Left hindlimb (tissue), 1 donor: ENCODE measurements at places on chromosomes 2 and 18.

- DNase-seq: no peak
Measured at GRCh38 chr2:705971-706511, 28.8 kb upstream of the TMEM18 start.

DNA sequence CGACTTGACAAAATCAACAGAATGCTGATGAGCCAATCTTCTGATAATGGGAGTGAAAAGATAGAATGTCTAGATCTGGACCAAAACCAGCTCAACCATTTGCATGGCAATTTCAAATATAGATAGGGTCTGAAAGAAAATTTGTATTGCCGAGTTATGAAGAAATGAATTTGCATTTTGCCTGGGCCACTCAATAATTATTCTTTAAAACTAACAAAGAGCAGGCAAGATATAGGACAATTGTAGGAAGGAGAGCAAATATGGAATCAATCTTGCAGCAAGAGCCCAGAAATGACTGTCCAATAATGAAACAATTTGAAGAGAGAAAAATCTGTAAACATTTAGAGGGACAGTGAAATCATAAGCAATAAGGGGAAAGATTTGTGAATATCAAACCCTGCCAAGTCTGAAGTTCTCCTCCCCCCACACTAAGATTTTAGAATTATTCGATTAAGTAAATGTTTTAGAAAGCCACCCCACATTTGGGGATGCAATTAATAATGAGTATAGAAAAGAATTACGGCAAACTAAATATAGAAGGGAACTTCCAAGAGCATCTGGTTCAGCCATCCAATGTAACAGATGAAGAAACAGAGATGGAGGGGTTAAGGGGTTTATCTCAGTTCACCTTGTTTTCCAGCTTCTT is 377.4 kb downstream of the SETBP1 start:
- no peak for DNase-seq

- DNase-seq: no peak
Measured at GRCh38 chr2:156490466-156490840, 54.3 kb downstream of the GPD2 start.

DNA sequence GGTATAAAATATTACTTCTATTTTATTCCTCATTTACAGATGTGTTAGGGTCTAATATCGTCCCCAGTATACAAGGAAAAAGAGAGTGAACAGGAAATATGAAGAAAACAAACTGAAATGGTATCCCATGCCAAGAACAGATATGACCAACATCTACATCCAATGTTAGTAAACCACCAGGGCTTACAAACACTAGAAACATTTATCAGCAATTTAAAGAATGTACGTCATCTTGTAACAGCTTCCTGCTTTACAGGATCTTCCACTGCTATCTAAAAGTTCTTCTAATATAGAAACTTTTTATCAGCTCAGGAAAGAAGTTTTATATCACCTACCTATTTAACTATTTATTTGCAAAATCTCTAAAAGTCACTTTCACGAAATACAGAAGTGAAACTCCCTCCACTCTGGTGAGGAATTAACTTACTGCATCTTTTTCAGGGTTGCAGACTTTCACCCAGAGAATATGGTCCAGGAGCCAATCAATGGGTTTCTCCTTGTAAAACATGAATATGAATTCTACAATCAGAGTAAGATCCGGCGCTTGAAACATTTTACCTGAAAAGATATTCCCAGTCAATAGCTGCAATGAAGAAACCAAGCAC is 35.2 kb downstream of the UNC50 start:
- no peak for DNase-seq

- no peak for DNase-seq
Measured at GRCh38 chr2:46268196-46268595, 29.0 kb upstream of the EPAS1 start.

GRCh38 chr2:222690564-222691200 is 19.2 kb downstream of the MOGAT1 start:
- peak; percentile 64 for DNase-seq

DNA sequence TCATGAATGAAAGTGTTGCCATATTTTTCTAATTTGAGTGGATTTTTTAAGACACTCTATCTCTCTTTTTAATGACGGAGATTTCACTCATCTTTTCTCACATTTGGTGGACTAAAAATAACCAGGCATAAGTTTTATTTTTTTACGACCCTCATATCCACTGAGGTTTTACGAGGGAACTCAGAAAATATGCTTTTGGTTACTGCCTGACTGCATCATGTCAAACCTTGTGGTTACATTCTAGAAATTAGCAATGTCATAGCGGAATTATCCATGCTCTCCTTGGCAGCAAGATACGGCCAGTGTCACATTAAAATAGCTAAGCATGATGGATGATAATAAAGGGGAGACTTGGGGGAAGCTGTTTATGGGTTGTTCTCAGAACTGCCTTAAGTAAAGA is 428.6 kb upstream of the FSHR start:
- DNase-seq: peak; percentile 32

DNA sequence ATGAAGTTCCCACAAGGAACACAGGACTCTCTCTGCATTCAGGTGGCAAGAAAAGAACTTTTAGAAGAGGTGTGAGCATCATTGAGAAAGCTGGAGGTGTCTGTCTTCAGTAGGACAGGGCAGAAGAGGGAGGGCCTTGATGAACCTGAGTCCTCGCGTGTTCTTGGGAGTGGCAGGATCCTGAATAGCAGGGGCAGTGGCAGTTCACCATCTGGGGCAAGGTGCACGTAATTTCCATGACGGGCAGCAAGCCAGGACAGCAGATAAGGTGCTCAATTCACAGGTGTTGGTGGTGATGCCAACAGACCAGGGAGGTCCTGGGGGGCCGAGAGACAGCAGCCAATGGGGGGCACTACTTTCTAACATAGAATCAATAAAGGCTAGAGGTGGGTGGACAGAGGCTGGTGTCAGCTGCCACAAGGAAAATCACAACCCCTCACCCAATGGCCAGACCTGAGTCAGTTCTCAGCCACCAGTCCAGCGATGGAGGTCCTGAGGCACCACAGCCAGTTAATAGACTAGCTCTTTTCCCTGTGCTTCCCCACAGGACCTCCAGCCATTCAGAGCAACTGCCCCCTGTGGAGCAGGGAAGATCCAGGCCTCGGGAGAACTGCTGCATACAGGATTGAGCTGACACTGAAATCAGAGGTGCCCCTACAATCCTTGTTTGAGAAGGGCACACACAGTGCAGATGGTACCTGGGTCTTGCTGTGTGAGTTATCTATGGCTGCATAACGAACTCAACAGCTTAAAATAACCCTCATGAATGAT is 10.9 kb upstream of the HDAC4 start:
- DNase-seq: no peak

DNA sequence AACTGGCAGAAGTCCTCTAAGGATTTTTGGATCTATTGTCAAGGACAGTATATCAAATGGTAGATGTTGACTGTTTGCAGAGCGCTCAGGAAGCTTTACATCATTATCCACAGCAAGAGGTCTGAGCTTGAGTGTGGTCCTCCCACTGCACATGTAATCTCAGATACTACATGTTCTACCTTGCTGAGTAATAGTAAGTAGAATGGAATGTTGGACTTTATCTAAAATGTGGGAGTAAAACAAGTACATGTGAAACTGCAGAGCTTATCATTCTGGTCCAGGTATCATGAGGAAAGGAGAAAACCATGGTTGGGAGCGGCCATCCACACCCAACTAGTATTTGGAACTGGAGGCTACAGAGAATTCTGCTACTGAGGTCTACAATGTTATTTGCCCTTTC is 19.3 kb upstream of the CD28 start:
- no peak for DNase-seq

DNA sequence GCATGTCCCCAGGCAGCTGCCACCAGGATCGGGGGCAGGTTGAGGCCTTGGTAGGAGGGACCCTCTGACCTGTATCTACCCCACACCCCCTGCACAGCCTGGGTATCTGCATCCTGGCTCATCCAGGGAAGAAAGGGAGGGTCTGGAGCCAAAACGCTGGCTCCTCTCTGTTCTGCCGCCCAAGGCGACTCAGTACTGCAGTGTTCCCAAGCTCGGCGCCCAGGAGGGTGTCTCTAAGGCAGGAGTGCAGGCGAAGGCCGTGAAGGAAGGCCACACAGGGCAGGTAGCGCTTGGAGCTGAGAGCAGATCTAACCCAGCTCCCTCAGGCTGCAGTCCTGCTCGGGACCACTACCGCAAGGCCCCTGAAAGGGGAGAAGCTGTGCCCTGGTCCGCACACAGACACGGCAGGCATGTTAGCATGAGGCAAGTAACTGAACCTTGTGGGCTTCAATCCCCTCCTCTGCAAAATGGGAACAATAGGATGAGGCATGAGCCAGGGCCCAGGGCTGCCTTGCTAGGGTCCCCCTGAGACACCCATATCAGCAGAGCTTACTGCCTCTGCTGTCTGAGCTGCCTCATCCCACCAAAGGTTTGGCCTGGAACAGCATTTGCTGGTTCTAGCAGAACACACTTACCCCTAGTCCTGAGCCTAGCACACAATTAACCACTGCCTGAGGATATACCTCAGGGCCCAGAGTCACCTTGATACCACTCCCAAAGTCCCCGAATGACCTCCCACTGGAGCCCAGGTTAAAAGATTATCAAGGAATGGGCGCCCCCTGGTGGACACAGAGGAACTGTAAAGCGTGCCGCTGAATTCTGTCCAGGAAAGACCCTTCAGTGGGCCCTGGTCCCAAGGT is 6.5 kb downstream of the PTMA start:
- peak; percentile 73 for DNase-seq

DNA sequence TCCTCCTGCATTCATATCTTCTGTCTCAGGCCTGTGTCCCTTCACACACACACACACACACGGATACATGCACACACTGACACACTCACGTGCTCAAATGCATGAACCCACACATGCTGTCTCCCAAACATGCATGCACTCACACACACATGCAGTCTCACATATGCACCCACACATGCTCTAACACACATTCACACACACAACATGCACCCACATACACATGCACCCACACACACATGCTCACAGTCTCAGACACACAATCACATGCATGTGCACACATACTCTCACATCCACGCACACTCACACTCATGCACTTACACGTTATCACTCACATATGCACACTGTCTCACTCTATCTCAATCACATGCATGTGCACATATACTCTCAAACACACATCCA is 1.9 kb upstream of the CD226 start:
- no peak for DNase-seq

DNA sequence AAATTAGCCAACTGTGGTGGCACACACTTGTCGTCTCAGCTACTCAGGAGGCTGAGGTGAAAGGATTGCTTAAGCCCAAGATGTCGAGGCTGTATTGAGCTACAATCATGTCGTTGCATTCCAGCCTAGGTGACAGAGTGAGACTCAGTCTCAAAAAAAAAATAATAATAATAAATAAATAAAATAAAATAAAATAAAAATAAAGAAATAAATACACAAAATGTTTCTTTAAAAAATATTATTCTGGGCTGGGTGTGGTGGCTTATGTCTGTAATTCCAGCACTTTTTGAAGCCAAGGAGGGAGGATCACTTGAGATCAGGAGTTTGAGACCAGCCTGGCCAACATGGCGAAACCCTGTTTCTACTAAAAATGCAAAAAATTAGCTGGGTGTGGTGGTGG is 272.8 kb downstream of the AGPS start:
- no peak for DNase-seq

GRCh38 chr18:44065206-44065605 is 615.5 kb upstream of the SETBP1 start:
- no peak for DNase-seq
